Stimulated activated CD8-positive, alpha-beta memory T cell treated with anti-CD3 and anti-CD28 coated beads, Interleukin-2, amount 100 ng/mL, for 1 hour (primary cell): ENCODE measurements at places on chromosomes 12 and 14.

GRCh38 chr12:3973269-3973884 lies 100.2 kb upstream of the PARP11 start:
- no peak for DNase-seq

GRCh38 chr14:83838226-83838625 lies 1691.7 kb upstream of the FLRT2 start:
- no peak for DNase-seq

GRCh38 chr12:47816403-47817271 lies 3.1 kb downstream of the HDAC7 start:
- no peak for DNase-seq

GRCh38 chr12:6225630-6226001 lies 25.4 kb downstream of the CD9 start:
- DNase-seq = no peak

DNA sequence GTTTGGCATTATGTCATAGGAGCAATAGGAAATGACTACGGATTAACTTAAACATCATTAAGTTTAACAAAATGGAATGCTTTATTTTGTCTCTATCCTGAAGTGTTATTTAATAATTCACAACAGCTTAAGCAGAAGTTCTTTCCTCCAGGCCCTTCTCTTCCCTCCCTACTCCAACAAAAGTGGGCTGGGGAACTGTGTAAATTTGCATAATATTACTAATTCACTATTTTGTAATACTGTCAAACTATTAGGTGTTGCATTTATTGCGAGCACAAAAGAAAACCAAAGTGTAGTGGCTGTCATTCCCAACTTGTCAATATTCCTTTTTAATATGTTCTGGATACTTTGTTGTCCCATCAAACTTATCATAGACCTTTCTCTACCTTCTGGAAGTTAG lies 69.8 kb downstream of the ATG14 start:
- DNase-seq = no peak
